ENCODE measurements at places on chromosomes 11 and 22.

- DNase-seq: peak; percentile 86
These were observed 28.3 kb downstream of the SLC1A2 start for GRCh38 chr11:35390737-35391682.

DNA sequence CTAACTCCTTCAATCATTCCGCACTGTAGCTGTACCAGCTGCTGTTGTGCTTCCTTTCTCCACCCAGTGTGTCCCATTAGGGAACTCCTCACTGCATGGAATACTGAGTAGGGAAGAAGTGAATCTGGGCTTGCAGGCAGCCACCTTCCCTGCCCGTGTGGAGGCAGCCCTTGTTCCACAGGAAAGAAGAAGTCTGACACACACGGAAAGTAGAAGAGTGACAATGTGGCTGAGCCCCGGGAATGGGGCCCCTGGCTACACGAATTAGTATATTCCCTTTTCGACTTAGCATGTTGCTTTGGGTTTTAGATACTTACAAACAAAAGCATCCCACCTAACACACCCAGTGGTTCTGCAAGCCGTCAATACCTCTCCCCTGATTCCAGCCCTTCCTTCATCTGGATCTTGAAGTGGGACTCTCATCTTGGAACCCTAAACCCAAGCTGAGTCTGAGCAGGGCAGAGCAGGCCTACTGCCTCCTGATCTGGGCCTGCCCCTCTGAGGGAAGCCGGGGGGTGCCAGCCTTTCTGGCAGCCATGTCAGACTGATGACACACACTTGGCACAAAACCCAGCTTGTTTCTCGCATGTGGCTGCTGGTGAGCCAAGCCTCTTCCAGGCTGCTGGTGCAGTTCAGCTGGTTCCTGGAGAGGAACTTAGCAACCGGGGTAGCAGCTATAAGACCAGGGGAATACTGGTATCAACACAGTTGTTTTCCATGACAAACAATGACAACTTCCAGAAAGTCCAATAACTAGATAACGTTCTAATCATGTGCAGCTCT lies 71.6 kb downstream of the C11orf58 start:
- DNase-seq: no peak

GRCh38 chr11:10538924-10539323 lies 2.1 kb downstream of the RNF141 start:
- no peak for DNase-seq

DNA sequence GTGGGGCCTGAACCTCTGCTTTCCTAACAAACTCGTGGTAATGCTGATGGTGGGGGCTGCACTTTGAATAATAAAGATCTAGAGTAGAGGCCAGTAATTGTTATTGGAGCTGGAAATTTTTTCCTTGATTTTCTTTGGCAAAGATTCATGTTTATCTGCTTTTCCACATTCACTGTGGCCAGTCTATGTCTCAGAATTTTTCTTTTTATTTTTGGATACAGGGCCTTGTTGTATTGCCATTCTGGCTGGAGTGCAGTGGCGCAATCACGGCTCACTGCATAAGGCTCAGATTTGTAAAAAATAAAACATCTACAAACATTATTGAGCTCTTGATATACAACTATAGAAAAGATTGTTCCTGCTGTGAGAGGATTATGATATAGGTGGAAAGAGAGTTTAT lies 1.6 kb downstream of the TMEM135 start:
- DNase-seq: no peak

GRCh38 chr11:134236834-134237556 lies 12.5 kb downstream of the VPS26B start:
- DNase-seq: no peak

DNA sequence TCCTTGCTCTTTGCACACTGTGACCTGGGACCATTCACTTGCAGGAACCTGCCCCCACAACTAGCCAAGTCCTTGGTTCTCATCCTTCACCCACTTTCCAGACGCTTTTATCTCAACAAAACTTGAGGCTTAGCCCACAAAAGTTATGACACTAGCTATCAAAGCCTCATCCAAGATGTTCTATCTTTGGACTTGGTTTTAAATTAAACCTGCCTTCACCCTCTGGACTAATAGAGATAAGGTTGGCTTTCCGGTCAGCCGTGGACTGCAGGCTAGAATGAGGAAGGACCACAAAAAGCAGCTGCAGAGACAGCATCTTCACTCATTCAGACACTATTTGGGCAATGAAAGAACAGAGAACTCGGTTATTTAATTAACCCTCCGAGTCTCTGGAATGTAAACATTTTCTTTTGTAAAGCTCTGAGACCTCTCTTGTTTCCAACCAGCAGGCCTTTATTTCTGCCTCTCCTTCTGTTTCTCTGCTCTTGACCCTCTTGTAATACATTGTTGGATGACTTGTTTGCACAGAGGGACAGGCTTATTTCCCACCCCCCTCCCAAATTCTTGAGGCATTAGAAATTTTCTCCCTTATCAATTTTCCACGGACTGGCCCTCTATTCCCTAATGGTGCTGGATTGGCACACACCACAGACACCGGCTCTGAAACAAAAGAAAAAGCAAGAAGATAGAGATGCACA lies 41.4 kb downstream of the ARL14EP start:
- no peak for DNase-seq

DNA sequence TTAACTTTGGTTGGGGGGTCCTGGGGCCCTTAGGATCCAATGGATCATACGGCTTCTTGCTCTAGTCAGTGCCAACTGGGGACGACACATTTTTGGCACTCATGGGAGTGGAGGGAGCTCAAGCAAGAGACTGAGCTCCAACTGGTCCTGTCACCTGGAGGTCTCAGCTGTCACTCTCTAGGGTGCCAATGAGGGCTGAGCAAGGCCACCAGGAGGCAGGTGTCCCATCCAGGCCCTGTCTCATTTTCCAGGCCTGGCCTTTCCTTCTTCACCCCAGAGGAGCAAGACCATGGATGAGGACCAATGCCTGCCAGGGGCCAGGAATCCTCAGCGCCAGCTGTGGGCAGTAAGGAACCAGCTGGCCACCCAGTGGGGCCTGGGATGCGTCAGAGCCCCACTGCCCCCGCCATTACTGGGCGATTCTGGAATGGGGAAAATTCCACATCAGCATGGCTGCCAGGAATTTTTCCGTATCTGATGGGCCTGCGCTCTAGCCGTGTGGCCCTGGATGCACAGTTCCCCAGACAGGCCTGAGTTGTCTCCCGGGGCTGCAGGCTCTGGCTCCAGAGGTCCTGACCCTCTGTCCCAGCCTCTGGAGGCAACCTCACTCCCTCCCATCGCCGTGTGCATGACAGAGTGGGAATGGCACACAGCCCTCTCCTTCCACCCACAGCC lies 669 bp upstream of the GAL3ST1 start:
- DNase-seq: no peak

- no peak for DNase-seq
These were observed 828.0 kb downstream of the DLG2 start for GRCh38 chr11:84799112-84799511.

GRCh38 chr11:47518212-47518964 lies 34.5 kb downstream of the CELF1 start:
- no peak for DNase-seq

All from DMS79 treated with DMSO at 0.1 percent for 48 hours (cell line).